ENCODE measurements at places on chromosomes 1 and 21.

- DNase-seq: peak; percentile 79
Measured at GRCh38 chr1:8629241-8630091, 188.0 kb downstream of the RERE start.

GRCh38 chr1:54280651-54281050 is 80.7 kb downstream of the MRPL37 start:
- no peak for DNase-seq

DNA sequence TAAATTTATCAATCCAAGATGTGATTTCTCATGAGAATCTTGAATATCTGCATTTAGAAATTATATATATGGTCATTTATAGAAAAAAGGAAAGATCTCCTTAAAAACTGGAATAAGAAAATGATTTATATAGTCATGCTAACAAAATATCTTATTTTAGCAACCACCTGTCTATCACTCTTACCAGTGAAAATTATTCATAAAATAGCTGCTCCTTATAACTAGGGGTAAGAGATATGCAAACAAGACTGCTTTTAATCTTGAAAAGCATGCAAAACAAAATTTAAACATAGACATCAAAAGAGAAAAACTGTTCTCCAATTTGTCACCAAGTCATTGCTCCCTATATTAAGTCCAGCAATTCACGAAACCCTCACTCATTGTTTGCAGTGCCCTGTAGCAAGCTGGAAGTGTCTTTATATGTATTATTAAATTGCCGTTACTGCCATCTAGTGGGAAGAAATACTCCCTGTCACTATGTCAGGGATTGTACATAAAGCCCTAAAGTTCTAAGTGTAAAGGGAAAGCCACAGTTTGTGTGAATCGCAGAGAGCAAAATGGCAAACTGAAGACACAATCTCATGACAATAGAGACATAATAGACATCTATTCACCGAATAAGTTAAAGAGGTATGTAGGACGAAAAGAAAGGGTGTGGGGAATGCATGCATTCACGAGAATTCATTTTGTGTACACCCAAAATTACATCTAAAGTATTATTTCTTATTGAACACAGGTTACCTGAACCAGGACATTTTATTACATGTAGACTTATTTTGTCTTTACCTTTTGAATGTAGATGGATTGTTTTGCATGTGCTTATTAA is 600.5 kb downstream of the USP25 start:
- DNase-seq: peak; percentile 94

DNA sequence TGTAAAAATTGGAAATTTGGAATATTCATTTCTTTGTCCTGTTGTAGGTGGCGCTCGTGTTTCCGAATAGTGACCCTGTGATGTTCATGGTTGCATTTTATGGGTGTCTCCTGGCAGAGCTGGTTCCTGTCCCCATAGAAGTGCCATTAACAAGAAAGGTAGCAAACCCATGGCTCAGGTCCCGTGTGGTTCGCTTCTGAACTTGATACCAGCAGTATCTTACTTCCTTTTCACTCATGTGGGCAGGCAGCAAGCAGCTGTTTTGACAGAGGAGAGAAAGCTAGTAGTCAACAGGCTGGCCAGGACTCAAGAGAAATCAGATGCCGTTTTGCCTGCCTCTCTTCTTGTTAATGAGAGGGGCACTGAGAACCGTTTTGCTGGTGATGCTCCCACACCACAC is 72.8 kb downstream of the S100B start:
- no peak for DNase-seq

DNA sequence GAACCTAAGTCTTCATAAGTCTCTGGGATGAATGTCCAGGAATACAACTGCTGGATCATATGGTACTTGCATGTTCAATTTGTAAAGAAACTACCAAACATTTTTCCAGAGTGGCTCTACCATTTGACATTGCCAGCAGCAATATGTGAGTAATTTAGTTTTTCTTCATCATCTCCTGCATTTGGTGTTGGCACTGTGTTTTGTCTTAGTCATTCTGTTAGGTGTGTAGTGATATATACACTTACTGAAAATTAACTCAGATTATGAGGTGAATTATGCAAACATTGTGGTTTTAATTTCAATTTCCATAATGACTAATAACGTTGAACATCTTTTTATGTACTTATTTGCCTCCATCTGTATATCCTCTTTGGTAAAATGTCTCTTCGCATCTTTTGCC is 138.7 kb downstream of the LRRC40 start:
- no peak for DNase-seq

DNA sequence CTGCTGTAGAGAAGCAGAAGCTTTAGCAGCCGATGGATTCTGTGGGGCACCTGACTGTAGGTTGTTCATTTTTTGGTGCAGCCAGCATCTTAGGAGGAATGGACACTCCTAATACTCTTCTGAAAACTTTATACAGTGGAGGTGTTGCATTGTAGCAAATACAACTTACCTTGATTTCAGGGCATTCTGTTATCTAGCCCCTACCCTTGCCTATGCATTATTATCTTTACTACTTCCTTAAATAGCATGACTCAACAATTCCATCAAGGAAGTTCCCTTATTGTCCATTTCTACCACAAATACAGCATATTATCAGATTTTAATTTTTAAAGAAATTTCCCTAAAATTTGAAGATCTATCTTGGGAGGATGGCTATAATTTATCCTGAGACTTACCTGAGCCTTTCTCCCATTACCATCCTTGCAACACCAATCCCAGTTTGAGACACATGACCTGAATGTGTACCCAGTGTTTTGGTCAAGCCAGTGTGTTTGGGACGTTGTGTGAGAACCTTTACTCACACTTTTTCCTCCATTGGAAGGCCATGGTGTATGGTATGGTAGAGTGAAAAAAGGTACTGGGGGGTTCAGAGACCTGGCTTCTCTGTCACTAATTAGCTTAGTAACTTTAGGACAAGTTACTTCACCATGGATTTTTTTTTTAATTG is 9.2 kb downstream of the POU2F1 start:
- DNase-seq: no peak

DNA sequence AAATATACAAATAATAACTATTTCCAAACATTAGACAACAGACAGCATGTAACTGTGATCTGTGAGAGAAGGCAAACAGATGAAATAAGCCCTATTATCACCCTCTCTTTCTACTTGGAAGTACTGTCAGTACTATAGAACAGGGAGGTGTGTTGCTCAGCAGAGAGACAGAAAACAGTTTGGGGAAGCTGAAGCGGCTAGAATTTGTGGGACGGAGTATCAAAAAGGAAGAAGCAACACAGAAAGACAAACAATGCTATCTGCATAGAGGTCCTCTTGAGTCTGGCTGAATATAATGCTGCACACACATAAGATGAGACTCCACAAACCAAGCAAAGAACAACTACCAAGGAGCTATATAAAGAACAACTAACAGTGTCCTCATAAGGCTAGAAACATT is 59.4 kb downstream of the ZZZ3 start:
- DNase-seq: no peak

- no peak for DNase-seq
Measured at GRCh38 chr1:109716570-109717090, 4.6 kb downstream of the GSTM5 start.

DNA sequence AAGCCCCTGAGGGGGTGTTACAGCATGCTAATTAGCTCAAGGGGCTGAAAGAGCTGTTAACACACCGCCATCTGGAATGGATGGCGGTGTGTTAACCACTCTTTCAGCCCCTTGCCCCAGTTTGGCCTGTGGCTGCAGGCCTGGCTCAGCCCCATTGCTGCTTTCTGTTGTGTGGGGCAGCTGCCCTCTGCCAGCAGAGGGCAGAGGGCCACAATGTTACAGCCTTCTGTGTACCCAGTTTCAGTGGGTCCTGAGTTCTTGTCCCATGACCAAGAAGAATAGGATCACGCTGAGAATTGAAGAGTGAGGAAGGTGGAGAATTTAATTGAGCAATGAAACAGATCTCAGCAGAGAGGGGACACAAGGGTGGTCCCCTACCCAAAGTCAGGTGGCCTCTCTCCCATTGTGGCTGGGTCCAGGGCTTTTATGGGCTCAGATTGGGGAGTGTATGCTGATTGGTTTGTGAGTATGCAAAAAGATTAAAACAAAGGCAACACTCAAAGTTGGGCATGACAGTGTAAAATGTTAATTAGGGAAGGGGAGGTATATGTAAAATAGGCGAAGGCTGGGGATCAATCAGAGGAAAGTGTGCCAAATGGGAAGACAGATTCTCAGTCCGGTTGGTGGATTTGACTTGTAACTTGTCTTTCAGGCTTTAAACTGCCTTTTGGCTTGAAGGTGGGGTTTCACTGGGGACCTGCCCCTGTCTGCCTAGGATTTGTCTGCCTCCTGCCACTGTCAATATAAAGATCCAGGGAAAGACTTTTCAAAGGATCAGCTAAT is 142.2 kb downstream of the RABGAP1L start:
- no peak for DNase-seq

DNA sequence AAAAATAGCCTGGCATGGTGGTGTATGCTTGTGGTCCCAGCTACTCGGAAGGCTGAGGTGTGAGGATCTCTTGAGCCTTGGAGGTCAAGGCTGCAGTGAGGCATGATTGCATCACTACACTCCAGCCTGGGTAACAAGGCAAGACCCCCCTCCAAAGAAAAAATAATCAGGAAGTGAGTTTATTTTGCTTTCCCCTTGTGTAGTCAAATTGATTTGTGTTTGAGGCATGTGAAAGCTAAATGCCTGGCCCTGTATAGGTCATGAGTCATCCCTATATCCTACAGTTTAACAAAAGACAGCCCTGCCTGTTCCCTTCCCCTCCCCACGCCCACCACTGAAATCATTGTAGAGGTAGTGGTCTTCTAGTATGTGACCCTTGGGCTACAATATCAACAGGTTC is 241.4 kb upstream of the JUN start:
- no peak for DNase-seq

GRCh38 chr1:63843010-63843409 is 69.2 kb downstream of the ROR1 start:
- no peak for DNase-seq

DNA sequence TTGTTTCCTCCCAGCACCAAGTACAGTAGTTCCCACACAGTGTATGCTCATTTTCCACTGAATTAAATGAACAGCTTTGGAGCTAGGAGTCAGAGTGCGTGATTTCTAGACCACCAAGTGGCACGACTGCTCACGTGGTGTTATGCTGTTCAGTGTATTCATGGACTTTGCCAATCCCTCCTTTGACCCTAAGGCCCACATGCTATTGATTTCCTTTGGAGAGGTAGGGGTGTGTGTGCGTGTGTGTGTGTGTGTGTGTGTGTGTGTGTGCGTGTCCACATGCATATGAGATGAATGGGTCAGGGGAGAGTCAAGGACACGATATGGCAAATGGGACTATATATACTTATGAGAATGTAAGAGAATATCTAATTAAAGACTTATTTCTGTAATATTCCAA is 177.2 kb downstream of the LMX1A start:
- no peak for DNase-seq

DNA sequence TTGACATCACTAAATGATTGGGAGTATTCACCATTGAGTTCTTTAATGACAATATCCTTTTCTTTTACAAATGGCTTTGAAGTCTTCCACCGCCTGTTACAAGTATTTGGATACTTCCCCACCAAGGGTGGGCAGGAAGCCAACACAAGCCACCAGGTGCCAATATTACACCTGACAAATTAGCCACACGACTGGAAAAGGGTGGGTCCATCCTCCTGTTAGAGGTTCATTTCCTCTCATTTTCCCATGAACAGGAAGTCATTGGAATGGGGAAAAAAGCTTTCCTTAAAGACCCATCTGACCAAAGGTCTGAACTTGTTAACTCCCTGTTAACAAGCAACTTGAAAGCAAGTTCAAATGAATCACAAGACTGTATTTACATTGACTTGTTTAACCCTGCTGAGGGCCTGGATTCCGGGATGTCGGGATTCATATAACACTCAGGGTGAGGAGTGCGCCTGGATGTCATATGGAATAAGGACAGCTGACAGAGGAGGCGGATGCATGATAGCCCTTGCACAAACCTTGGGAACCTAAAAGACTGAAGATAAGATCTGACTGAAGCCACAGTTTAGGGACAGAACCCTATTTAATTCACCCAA is 40.5 kb upstream of the PROX1 start:
- no peak for DNase-seq

GRCh38 chr1:224939844-224940425 is 10.5 kb downstream of the DNAH14 start:
- no peak for DNase-seq
